DMS79 treated with DMSO at 0.1 percent for 48 hours (cell line): ENCODE measurements at places on chromosomes 5 and 9.

GRCh38 chr5:177276886-177277285 is 26.6 kb downstream of the RAB24 start:
- DNase-seq: no peak

DNA sequence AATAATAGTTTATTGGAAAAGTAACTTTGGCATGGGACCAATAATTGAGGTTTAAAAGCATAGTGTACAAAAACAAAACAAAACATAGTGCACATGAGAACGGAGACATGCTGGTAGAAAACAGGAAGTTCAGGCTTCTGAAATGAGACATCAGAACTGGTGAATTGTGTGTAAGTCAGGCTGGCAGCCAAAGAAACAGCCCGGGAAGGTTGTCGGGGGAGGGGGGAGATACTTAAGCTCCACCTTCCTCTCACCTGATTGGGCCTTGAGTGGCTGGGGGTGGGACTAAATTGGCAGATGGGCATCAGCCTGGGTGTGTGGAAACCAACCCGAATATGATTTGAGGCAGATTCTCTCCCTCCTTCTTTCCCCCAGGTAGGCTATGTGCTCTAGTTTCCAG is 256.3 kb downstream of the SMARCA2 start:
- DNase-seq: no peak

DNA sequence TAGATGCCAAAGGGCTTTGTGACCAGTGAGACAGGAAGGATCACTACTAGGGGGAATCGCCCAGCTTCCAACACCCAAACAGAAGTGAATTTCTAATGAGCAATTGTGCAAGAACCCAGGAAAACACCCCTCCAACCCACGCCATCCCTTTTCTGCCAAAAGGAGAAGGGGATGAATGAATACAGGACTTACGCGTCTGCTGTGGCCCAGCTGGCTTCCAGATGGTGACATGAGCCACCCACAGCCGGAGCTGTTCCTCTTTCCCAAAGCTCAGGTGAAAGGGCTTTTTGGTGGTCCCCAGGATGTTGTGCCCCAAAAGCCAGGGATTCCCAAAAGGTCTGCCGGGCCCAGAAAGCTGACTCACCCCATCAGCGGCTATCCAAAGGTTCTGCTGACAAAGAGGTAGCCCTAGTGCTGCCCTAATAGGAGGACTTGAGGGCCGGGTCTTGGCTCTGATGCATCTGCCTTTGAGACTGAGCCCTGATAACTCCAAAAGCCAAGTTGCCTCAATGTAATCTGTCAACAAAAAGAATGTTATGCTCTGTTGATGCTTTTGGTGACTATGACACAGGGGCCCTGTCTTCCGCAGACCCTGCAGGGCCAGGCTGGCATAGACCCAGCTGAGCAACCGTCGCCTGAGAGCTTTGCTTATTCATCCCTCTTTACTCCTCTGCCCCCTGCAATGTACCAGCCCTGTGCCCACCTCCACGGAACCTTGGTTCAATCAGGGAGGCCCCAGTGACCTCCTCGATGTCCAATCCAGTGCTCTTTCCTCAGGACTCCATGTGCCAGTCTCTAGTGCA is 14.5 kb downstream of the GSN start:
- DNase-seq: no peak

GRCh38 chr5:57422341-57422740 is 60.3 kb downstream of the ACTBL2 start:
- no peak for DNase-seq

GRCh38 chr9:19677924-19678323 is 110.9 kb downstream of the SLC24A2 start:
- DNase-seq: no peak

DNA sequence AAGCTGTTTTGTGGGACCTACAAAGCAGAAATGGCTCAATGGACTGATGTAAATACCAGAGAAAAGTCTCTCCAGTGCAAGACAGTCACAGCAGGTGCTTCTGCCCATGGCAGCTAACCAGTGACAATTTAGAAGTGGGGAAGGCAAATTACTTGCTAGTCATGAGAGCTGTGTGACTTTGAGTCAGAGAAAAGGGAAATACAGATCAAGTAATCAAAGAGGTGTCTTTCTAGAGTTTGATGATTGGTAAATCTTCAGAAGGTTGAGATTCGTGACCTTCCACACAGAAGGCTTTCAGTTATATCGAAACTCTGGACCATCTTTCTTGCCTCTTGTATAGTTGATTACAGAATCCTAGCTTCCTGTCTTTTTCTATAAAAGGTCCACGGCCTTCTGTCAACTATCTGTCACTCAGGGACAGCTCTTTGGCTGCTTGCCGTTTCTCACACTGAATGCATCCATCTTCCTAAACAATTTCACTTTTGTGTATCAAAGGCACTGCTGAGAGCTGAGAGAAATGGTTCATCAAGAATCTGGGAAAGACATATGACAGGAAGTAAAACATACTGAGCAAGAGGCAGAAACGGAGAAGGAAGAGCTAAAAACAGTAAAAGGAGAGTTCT is 993.9 kb upstream of the ACO1 start:
- DNase-seq: no peak

DNA sequence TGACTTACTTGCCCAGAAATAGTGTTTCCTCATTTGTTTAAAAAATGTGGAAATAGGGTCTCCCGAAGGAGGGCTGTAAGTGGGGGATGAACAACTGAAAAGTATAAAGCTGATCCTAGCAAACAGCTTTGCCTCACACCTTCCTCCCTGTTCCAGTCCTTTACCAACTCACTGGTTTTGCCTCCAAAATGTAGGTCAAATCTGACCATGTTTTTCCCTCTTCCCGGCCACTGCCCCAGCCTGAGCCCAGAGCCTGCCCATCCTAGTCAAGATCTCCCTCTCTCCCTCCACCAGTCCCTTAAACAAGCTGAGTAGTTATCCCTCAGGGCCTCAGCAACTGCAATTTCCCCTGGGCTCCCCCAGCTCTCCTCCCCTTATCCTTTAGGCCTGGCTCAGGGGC is 82.4 kb upstream of the FBXW11 start:
- no peak for DNase-seq

- no peak for DNase-seq
Observed at GRCh38 chr5:171785517-171785916, at the start of gene SMIM23. Gene SMIM23, plus strand, starts transcription at chr5:171785817. Its CDS starts 55 bp downstream, at chr5:171785872.

DNA sequence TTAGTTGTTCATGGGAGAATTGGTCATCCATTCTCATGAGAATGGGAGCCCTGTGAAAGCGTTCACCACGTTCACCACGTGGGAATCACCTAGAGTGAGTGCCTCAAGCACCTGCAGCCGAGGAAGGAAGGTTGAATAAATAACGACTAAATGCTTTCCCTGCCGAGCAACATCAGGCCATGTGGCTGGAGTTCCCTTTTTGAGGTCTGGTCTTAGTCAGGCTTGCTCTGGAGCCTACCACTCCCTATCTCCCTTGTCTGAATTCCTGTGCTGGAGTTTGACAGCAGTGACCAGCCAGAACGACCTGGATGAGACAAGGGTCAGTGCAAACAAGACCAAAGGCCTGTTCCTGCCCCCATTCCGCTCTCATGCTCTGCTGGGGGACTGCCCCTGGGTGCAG is 28.5 kb downstream of the KCNMB1 start:
- no peak for DNase-seq
